Activated B cell treated with CpG ODN at 0.5 μM for 24 hours (primary cell): ENCODE measurements at places on chromosomes 12 and 14. TPM values are rescaled to one million over a fixed set of nuclear protein-coding genes. Genes with fewer than 3 reads are reported as not detected.
A peak's percentile ranks its signal among the peaks of the same experiment; 100 is the strongest.

- H3K27me3 ChIP-seq = no peaks in the 10 kb centered on the region
- H3K4me3 ChIP-seq = no peak overlapping the region
- no peaks in the 10 kb centered on the region for H3K4me1 ChIP-seq
- DNase-seq = no peak
- H3K27ac ChIP-seq = no peak overlapping the region
Observed at GRCh38 chr14:29710015-29710414, 217.6 kb downstream of the PRKD1 start.

The KCNC2 gene
- not detected in 2 replicates for total RNA-seq

DNA sequence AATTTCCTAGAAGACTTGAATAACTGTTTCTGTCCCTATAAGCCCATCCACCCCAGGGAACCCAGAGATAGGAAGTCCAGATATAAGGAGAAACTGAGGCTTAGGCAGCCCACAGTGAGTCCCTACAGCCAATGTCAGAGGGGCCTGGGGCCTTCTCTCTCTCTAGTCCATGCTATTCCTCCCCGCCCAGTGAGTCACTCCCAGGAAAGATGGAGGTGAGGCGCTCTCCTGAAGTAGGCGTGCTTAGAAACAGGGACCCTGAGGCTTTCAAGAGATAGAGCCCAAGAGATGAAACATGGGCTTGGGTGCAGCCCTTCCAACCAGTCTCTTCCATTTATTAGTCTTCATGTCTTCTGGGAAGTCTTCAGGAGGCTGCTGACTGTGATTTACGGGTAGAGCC is 2.3 kb upstream of the SMUG1 start:
- no peak overlapping the region for H3K27ac ChIP-seq
- H3K4me1 ChIP-seq = peaks cover 24% of the 10 kb centered on the region
- H3K27me3 ChIP-seq = peaks cover 17% of the 10 kb centered on the region
- peaks cover 11% of the 10 kb centered on the region for H3K36me3 ChIP-seq
- H3K4me3 ChIP-seq = no peak overlapping the region

DNA sequence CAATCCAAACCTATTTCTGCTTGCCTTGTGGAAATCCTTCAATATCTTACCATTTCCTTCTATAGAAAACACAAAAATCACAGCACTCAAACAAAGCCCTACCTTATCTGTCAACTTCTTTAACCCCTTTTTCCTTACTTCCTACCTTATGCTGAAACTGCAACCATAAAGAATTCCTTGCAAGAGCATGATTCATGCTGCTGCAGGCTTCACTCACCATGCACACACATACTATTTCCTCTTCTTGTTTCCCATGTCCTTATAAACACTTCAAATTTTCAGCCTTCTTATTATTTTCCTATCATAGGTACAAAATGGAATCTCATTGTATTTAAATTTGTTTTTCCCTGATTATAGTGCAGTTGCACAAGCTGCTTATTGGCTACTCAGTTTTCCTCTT is 23.3 kb downstream of the LMNTD1 start:
- no peaks in the 10 kb centered on the region for H3K36me3 ChIP-seq
- no peak overlapping the region for H3K27ac ChIP-seq
- H3K4me3 ChIP-seq = no peak overlapping the region
- H3K4me1 ChIP-seq = no peaks in the 10 kb centered on the region

GRCh38 chr14:28163897-28164296 is 602.7 kb upstream of the FOXG1 start:
- H3K36me3 ChIP-seq = no peaks in the 10 kb centered on the region
- no peak for DNase-seq
- H3K4me1 ChIP-seq = no peaks in the 10 kb centered on the region
- no peak overlapping the region for H3K4me3 ChIP-seq
- H3K27ac ChIP-seq = no peak overlapping the region

The RAN gene
- 748 and 757 TPM in 2 replicates for total RNA-seq

GRCh38 chr12:116982791-116983411 is 72.2 kb downstream of the FBXW8 start:
- no peak overlapping the region for H3K4me3 ChIP-seq
- no peaks in the 10 kb centered on the region for H3K27me3 ChIP-seq
- no peak overlapping the region for H3K27ac ChIP-seq
- no peak for DNase-seq
- H3K4me1 ChIP-seq = peaks cover 17% of the 10 kb centered on the region
- peaks cover 23% of the 10 kb centered on the region for H3K36me3 ChIP-seq

The CARMIL3 gene
- total RNA-seq = 3.5 and 3.9 TPM in 2 replicates

DNA sequence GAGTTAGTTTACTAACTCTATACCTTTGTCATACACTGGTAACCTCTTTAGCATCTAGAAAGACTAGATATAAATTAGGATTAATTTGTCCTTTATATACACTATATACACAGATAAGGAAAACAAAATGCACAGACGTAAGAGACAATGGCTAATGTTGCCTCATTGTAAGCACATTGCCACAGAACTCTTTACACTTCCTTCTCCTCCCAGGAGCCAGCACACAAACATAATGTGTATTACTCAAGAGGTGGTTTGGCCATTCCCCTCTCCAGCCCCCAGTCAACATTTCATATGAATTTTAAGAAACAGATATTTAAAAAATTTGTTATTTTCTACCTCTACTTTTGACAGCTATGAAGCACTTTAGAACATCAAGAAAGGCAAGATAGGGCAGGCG is 131.4 kb upstream of the OR4E1 start:
- H3K4me1 ChIP-seq = no peaks in the 10 kb centered on the region
- no peak overlapping the region for H3K4me3 ChIP-seq
- no peak overlapping the region for H3K27ac ChIP-seq
- DNase-seq = no peak

The CCDC177 gene
- 0.05 TPM in 1 of 2 replicates, not detected in the other for total RNA-seq

- DNase-seq = no peak
- H3K27me3 ChIP-seq = no peaks in the 10 kb centered on the region
- no peaks in the 10 kb centered on the region for H3K36me3 ChIP-seq
- H3K27ac ChIP-seq = no peak overlapping the region
Observed at GRCh38 chr12:83473408-83474095, 786.8 kb downstream of the TMTC2 start.

The RPS6KA5 gene
- total RNA-seq = 13.3 and 16.3 TPM in 2 replicates

DNA sequence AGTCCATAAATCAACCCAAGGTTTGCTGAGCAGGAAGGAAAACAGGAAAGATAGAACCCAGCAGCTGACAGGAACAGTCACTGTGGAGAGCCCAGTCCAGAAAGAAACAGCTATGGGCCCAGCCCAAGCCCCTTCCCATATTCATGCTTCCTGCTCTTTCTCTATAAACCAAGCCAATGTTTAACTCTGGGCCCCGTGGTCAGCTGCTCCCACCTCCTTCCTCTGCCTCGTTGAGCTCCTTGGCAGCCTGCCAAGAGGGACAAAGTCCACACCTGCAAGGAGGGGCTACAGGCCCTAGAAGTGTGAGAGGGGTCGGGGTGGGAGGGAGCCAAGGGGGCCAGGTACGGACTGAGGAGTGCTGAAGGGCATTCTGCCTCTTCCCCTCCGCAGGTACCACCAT is 10.0 kb downstream of the SLC6A13 start:
- no peaks in the 10 kb centered on the region for H3K36me3 ChIP-seq
- H3K4me3 ChIP-seq = no peak overlapping the region
- no peak for DNase-seq
- H3K4me1 ChIP-seq = no peaks in the 10 kb centered on the region
- peaks cover 35% of the 10 kb centered on the region for H3K27me3 ChIP-seq

The MYH6 gene
- total RNA-seq = not detected in 2 replicates

The PSMA6 gene
- total RNA-seq = 163 and 180 TPM in 2 replicates

DNA sequence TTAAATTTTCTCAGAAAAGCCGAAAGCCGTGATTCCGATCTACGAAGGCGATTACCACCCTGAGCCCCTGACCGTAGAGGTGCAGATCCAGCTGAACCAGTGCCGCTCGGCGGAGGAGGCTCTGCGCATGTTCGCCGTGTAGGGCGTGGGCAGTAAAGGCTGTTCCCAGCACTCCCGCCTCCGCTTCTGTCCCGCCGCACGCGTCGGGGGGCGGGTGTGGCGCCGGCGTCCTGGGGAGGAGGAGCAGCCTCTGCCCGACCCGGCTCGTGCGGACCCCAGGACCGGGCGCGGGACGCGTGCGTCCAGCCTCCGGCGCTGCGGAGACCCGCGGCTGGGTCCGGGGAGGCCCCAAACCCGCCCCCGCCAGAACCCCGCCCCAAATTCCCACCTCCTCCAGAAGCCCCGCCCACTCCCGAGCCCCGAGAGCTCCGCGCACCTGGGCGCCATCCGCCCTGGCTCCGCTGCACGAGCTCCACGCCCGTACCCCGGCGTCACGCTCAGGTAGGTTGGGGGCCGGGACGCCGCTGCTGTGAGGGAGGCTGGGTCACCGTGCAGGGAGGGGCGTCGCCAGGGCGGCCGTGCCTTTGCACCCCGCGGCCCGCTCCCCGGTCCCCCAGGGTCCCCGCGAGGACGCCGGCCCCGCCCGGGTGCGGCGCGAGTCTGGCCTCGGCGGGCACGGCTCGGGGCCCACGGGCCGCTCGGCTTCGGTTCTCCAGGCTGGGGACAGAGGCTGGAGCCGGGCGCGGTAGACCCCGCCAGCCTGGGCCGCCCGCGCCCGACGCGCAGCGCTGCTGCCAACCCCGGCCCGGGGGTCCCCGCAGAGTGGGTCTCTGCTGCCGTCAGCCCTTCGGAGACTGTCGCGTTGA is at the start of gene B3GNT4:
Gene B3GNT4, plus strand, starts transcription at position 409 of the 866 bp plus-strand sequence. CDS start 910 bp downstream, outside the sequence.
- DNase-seq = peak; percentile 57
- H3K36me3 ChIP-seq = peaks cover 15% of the 10 kb centered on the region
- H3K27ac ChIP-seq = no peak within 1 kb of the TSS

The CLEC4E gene
- total RNA-seq = 0.71 TPM in 1 of 2 replicates, not detected in the other

The NKX2-1 gene
- not detected in 2 replicates for total RNA-seq

GRCh38 chr14:85279407-85279806 is 250.5 kb upstream of the FLRT2 start:
- H3K4me3 ChIP-seq = no peak overlapping the region
- DNase-seq = no peak
- H3K36me3 ChIP-seq = no peaks in the 10 kb centered on the region
- no peaks in the 10 kb centered on the region for H3K27me3 ChIP-seq
- H3K27ac ChIP-seq = no peak overlapping the region

The FGF23 gene
- total RNA-seq = not detected in 2 replicates

The ERP27 gene
- total RNA-seq = 3.8 and 5.4 TPM in 2 replicates

The RTN1 gene
- not detected in 2 replicates for total RNA-seq
